ENCODE measurements at places on chromosomes 4 and X.

- no peak for DNase-seq
These were observed 41.5 kb downstream of the HHIP start for GRCh38 chr4:144687466-144687865.

- DNase-seq, result no peak
These were observed 237.7 kb upstream of the GPRIN3 start for GRCh38 chr4:89545315-89545714.

DNA sequence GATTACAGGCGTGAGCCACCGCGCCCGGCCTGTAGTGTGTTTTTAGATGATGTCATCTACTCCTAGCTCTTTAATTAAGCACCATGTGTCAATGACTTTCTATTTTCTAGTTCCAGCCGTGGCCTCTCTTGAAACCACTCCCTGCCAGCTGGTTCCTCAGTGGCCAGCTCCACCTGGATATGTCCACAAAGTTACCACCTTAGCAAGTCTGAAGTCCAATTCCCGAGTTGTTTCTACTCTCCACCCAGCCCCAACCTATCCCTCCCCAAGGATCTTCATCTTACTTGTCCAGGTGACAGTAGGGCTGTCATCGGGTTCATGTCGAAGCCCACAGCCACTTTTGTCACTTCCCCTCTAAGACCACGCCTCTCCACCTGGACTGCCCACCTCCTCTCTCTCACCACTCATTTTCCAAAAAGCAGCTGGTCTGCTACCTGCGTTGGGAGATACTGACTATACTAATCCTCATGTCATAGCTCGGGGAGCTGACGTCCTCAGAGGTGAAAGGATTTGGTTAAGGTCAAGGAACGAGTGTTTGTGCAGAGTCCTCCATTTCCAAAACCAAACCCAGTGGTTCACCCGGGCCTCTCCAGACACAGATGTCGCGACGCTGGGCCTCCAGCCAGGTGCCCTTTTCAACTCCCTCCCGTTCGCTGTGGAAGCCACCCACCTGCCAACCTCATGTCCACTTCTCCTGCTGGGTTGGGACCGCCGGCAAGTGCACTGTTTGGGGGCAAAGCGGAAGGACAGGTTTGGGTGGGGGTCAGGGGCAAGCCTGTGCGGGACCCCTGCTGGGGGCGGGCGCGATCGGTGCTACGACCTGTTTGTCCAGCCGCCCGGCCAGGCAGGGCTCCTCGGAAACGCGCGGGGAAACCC is 704 bp downstream of the FAM3A start:
- DNase-seq, result no peak

GRCh38 chrX:67317725-67318124 is 226.1 kb upstream of the AR start:
- no peak for DNase-seq

- DNase-seq, result no peak
These were observed 100.8 kb upstream of the EOLA2 start for GRCh38 chrX:150038986-150039599.

DNA sequence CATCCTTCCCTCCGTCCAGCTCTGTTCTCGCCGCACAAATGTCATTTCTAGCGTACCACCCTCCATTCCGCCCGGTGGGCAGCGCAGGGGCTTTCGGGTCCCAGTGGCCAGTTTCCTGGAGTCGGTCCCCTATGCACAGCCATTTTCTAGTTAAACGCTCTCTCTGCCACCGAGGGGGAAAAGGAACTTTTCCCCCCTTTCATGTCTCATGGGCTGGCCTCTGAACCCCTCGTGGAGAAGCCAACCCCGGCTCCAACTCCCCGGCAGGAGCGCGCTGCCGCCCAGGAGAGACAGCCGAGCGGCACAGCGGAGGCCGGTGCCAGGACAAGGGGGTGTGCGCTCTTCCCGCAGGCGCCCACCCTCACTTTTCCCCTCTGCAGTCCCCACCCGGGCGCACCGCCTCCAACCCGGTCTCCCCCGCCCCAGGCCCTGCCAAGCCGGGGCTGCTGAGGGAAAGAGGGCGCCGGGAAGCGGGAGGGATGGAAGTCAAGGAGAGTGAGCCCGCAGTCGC is 662 bp downstream of the APBB2 start:
- no peak for DNase-seq

- no peak for DNase-seq
These were observed 22.9 kb downstream of the EXOC1 start for GRCh38 chr4:55876387-55876786.

DNA sequence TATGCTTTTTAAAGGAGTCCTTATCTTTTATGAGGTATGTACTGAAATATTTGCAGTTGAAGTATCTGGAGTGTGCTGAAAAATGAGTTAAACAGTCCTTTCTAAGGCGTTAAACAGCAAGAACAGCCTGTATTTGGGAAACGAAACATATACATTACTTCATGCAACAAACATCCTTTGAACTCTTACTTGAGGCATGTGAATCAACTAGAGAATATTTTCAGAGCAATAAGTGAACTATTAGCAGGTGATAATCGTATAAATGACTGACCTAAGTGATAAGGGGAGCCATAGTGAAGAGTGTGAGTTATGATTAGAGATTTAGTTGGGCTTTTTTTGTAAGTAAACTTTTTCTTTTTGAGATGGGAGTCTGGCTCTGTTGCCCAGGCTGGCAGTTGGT is 45.9 kb upstream of the RHOH start:
- DNase-seq, result no peak

DNA sequence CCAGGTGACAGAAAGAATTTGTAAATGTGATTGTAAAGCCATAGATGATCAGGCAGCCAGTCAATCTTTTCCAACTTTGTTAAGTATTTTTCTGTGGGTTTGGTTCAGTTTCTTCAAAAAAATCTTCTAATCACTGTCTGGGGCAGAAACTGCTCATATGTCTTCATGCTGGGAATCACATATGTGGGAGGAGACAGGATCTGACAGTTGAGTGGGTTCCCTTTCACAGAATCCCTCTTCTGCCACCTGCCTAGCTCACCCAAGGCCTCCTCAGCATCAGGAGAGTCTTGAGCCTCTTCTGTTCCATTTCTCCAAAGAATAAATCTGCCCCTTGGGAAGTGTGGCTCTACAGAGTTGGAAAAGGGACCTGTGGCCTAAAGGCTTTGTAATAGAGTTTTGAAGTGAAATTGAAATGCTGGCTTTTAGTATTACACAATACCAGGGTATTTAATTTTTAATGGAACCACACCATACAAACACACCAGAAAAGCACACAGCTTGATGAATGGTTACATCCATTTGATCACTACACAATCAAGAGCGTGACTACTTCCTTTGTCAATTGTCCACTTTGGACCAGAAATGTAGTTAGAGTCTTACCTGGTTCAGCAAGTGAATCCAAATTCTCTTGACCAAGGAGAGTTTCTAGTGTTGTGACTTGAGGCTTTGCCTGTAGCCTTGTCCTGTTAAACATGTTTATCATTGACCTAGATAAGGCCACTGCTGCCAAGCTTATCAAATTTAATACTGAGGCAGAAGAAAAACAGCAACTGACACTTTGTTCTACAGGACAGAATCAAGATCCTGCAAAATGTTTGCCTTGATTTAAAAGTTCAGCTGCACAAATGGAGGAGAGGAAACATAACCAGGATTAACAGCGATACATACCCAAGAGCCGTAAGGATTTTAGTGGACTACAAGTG is 20.4 kb downstream of the MSMO1 start:
- DNase-seq, result no peak

DNA sequence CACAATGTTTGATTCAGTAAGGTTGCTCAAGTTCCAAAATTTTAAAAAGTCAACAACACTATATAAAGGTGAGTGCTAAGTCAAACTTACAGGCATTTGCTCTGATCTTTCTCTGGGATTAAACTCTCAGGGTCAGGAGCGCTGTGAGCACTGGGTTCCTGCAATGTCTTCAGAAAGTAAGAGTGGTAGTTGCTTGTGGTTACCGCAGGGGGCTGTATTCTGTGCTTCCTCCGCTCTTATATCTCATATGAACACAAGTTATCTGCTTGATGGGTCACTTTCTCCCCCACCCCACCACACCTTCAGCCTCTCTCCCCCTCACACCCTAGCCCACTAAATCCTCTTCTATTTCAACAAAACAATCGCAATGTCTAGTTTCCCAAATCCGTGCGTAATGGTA is 116.4 kb upstream of the IGSF1 start:
- no peak for DNase-seq

GRCh38 chrX:111652719-111653118 is 28.3 kb upstream of the ALG13 start:
- no peak for DNase-seq

- DNase-seq, result no peak
These were observed 55.7 kb upstream of the IQSEC2 start for GRCh38 chrX:53337101-53337500.

- no peak for DNase-seq
These were observed 42.1 kb upstream of the PDGFC start for GRCh38 chr4:157013656-157014055.

DNA sequence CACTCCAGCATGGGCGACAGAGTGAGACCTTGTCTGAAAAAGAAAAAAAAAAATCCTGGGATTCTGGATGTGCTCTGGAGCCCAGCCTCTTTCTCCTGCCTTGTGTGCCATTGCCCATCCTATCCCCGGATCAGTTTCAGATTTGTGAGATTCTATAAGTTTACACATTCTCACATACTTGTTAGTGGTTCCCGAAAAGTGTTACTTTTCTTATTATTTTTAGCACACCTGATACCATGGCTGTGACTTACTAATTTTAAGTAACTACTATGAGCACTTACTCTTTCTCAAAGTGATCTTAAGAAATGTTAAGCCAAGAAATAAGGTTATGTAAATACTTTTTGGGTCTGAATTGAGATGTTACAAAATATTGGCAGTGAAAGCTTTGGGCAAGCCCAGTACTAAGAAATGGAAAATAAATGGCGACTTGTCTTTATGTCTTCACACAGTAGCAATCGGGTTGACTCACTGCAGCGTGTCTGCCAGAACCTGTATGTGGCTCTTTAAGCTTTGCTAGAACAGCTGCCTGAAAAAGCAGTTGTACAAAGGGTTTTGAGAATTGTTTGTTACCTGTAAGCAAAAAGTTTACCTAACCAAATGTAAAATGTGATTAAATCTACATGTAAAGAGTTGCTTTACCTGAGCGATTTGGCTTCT is 118.7 kb downstream of the KLHL8 start:
- no peak for DNase-seq

Data from stimulated activated CD4-positive, alpha-beta T cell treated with anti-CD3 and anti-CD28 coated beads, Interleukin-1b, Interleukin-23, amount 100 ng/mL, for 1 hour (primary cell).